Germinal center (tissue), 1 donor: ENCODE measurements at places on chromosomes 1 and 21.

- DNase-seq: no peak
These were observed 5.9 kb downstream of the NIPAL3 start for GRCh38 chr1:24421502-24421901.

DNA sequence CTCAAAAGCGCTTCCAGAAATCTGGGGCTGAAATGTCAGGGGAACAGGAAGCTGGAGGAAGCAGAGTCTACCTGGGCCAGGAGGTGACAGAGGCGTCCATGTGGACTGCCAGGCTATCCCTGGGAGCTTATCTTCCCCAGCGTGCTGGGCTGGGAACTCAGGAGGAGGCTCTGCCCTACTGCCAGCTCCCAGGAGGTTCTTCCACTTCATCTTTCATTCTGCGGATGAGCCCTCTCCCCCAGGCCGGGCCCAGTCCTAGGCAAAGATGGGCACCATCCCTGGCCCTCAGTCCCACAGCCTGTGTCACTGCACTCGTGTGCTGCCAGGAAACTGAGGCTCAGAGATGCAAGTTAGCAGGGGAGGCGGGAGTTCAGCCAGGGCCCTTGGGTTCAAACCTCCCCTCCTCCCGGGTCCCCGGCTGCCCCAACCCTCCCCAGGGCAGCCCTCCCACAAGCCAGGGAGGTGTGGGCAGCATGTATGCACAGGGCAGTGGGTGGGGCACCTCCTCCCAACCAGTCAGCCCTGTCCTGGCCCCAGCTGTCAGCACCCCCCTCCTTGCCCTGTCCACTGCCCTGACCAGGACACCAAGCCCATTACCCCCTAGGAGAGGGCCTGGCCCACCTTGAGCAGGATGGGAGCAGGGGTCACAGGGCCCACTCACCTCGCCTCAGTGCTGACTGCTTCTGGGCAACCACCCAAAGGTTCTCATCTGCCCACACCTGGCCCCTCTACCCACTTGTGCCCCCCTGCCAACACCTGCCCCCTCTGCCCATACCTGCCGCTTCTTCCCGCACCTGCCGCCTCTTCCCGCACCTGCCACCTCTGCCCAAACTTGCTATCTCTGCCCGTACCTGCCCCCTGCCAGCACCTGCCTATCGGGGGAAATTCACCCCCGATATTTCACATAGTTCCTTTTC is 226.0 kb downstream of the NPHP4 start:
- no peak for DNase-seq

DNA sequence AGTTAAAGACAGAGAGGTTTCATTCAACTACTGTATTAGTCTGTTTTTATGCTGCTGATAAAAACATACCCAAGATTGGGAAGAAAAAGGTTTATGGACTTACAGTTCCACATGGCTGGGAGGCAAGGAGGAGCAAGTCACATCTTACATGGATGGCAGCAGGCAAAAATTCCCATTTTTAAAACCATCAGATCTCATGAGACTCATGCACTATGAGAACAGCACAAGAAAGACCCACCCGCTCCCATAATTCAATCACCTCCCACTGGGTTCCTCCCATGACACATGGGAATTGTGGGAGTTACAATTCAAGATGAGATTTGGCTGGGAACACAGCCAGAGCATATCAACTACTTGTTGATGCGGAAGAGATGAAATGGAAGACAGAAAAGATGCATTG is 9.2 kb downstream of the GPR161 start:
- no peak for DNase-seq

GRCh38 chr1:98287626-98288025 is 366.8 kb upstream of the DPYD start:
- DNase-seq: no peak

DNA sequence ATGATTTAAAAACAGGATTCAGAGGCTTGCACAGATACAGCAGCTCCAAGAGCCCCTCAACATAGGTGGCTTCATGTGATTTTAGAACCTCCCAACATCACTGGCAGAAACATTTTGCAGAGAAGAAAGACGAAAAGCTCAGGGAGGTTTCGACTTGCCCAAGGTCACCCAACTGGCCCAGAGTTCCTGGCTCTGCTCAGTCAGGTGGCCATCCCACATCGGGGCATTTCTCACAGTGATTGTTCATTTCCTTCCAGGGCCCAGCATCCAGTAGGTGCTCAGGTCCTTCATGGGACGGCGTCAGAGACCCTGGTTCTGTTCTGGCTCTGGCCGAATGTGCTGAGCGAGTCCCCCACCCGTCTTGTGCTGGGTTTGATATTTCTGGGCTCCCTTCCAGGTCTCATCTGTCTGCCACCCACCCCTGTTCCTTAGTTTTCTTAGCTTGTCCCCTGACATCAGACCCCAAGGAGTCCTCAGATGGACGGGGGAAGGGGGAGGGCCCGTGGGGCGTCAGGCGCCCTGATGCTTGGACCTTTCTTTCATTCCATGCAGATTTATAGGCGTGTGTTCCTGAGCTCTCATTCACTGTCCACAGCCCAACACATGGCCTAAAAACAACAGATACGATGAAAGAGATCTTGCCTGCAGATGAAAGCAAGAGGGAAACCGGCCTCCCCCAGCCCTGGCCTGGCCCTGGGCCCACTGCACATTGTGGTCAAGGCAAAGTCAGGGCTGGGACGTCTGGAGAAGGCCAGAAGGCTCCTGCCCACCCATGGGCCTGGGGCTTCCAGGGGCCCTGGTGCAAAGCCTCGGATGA is 123.1 kb upstream of the ZBTB40 start:
- no peak for DNase-seq

GRCh38 chr21:46059195-46059594 is 38.7 kb upstream of the COL6A2 start:
- DNase-seq: no peak

GRCh38 chr1:51867479-51868232 is 10.9 kb downstream of the NRDC start:
- no peak for DNase-seq

DNA sequence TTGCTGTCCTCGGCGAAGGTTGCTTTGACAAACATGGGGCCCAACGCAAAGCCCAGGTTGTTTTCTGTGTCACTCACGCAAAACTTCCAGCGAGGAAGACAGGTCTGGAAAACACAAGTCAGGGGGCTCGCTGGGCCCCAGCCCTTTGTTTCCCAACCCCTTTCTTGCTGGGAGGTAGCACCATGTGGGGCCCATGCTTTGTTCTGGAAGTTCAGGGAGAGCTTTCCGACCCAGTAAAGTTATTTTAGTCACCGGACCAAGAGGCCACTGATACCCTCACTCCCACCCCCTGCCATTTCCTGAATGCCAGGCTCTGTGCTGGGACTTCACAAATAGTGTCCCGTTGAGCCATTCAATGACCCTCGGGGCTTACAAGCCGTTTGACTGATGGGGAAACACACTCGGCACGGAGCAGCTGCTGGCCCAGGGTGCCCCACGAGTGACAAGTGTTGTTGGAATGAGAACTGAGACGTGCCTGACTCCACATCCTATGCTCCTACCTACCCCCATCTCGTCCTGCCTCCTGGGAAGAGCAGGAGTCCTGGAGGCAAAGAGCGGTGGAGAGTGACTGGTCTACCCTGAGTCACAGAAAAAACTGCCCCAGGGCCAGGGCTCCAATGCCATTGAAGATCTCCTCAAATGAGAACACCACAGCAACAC is 52.0 kb downstream of the ECE1 start:
- DNase-seq: no peak

GRCh38 chr1:151756291-151756690 is 7.0 kb downstream of the MRPL9 start:
- no peak for DNase-seq

GRCh38 chr1:207565546-207566468 is 69.8 kb downstream of the CR1 start:
- DNase-seq: no peak

DNA sequence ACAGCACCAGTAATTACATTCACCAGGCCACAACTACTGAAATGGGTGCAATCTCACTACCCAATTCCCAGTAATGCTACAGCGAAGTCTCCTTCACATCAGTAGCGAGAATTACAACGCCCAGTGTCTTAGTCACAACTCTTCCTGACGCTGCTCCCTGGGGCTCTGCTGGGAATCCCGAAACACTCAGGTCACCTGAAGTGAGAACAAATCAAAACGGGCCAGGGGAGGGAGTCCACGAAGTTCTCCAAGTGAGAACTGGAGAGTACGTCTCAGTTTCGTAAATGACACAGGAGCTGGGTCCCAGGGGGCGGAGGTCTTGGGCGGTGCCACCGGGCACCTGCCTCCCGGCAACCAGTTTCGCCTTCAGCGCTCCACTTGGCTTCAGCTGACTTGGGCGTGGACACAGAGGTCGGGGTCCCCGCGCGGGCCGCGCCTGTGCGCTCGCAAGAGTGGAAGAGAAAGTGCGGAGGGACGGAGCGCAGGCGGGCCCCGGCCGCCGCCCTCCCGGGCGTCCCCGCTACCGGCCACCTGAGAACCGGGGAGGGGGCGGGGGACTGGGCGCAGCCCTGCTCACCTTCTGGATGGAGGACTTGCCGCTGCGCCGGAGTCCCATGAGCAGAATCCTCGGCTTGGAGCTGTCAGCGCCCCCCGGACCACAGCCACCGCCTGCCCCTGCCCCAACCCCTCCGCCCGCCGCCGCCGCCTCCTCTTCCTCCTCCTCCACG is 575 bp downstream of the RRAGC start:
- DNase-seq: peak; percentile 68

- peak; percentile 51 for DNase-seq
These were observed 16.9 kb upstream of the EFCAB14 start for GRCh38 chr1:46735708-46736324.

DNA sequence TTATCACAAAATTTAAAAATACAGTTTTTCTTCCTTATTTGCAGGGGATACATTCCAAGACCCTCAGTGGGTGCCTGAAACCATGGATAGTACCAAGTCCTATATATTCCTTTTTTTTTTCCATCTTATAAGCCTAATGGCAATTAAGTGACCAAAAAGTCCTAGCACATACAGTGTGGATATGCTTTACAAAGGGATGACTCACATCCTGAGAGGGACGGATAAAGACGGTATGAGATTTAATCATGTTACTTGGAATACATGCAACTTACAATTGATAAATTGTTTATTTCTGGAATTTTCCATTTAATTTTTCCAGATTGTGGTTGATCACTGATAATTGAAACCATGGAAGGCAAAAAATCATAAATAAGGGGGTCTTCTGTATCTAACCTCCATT is 181.2 kb upstream of the BRINP3 start:
- DNase-seq: no peak

DNA sequence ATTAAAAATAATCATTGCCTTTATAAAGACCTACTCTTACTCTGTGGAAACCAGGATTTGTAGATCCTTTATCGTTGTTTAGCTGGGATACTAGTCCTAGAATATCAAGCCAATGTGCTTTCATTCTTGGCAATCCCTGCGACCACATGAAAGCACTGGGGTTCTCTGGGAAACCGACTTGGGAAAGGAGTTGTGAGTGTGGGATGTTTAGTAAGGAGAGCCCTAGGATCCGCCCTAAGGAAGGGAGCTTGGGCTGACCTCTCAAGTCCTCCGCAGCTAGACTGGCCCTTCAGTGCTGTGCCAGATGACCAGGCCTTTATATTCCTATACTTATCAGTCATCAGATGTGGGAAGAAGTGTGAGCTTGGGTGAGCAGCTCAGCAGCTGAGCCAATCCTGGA is 5.2 kb upstream of the KRTAP19-8 start:
- no peak for DNase-seq

GRCh38 chr21:41710823-41711160 is 56.1 kb downstream of the RIPK4 start:
- DNase-seq: no peak

DNA sequence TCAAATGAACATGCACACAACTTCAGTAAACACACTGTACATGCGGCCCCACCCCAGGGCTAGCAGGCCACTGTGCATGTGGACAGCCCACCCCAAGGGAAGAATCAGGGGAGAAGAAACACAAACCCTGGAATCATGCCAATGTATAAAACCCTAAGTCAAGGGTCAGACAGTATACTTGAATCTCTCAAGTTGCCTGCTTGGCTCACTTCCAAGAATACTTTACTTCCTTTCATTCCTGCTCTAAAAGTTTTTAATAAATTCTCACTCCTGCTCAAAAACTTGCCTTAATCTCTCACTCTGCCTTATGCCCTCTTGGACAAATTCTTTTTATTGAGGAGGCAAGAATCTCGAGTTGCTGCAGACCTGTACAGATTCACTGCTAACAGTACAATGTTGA is 231.2 kb upstream of the CACYBP start:
- DNase-seq: no peak

DNA sequence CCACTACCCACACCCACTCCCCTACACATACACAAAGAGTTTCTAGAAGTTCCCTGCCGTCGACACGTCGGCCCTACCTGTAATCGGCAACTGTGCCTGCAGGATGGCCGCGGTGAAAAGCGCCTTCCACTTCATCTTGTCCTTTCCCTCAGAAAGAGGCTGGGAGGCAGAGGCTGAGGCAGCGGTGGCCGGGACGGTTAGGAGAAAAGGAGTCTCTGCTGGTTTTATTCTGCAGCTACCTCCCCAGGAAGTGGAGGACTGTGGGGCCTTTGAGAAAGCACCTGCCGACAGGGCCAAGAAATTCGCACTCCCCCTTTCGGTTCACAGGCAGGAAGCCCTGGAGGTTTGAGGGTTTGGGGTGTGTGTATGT is at the start of gene CD247:
Gene CD247, minus strand, starts transcription at position 199 of the 370 bp plus-strand sequence. Its CDS starts 64 bp downstream, at position 135.
- DNase-seq: no peak

- no peak for DNase-seq
These were observed 4.2 kb upstream of the NVL start for GRCh38 chr1:224333939-224334786.

DNA sequence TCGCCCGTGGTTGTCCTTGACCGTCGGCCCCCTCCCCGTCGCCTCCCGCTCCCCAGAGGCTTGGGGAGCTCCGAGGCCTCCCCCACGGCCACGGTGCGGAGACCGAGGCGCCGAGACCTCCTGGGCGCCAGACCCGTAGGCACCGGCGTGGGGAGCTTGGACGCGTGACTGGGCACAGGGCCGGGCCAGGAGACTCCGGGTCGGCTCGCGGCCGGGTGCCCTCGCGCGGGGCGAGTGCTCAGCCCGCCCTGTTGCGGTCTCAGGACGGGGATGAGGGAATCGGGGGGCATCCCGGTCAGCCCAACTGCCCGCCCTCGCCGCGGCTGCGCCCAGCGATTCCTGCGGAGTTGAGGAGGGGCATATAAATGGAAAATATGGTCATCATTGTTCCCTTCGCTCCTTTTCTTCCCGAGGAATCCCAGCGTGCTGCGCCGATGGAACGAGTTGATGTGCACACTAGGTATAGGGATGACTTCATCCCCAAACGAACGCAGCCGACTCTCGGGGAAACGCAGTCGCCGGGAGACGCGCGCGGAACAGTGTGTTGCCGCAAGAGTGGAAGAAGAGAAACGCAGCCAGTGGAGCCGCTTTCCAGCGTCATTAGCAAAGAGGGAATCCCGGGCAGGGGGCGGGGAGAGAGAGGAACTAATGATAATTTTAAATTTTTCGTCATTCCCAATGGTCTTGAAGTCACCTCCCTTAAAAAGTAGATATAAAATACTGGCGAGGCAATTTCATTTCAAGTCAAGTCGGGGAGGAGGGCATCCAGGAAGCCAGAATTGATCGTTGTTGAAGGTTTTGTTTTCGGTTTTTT is 747 bp upstream of the ENAH start:
- DNase-seq: peak; percentile 27

- no peak for DNase-seq
These were observed 3.1 kb upstream of the LIN9 start for GRCh38 chr1:226312065-226312464.

- DNase-seq: no peak
These were observed 39.5 kb upstream of the RGS16 start for GRCh38 chr1:182643699-182644098.
